ENCODE measurements at places on chromosomes 1 and 21. TPM values are rescaled to one million over a fixed set of nuclear protein-coding genes. Genes with fewer than 3 reads are reported as not detected.

SLC6A17 gene
- 0.07 TPM for total RNA-seq

SZT2 gene
- total RNA-seq: 33.6 TPM

RBM11 gene
- 5.1 TPM for total RNA-seq

IGSF21 gene
- not detected for total RNA-seq

TMEM240 gene
- 0.46 TPM for total RNA-seq

KCNH1 gene
- total RNA-seq: not detected

Measured in activated CD4-positive, alpha-beta T cell treated with anti-CD3 and anti-CD28 coated beads for 36 hours (primary cell).